CD8-positive, alpha-beta memory T cell (primary cell): ENCODE measurements at places on chromosomes 11 and 22. TPM values are rescaled to one million over a fixed set of nuclear protein-coding genes. Genes with fewer than 3 reads are reported as not detected.

CBX7 gene
- 26.1 TPM for total RNA-seq

DNA sequence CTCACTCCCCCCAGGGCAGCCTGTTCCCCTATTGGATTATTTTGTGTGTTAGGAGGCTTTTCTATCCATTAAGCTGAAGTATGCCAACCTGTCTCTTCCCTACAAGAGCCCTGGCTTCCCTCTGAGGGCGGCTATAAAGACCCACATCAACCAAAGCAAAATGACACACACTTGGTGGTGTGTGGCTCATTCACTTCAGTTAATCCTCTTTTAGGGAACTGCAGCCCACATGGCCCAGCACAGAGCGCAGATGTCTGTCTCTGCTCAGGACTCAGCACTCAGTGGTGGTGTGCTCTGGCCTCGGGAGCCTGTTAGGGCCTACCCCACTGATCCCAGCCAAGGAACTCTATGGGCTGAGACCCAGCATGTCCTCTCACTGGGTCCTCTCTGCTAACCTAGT is 32.2 kb upstream of the LRRC10B start:
- DNase-seq, result no peak

DNA sequence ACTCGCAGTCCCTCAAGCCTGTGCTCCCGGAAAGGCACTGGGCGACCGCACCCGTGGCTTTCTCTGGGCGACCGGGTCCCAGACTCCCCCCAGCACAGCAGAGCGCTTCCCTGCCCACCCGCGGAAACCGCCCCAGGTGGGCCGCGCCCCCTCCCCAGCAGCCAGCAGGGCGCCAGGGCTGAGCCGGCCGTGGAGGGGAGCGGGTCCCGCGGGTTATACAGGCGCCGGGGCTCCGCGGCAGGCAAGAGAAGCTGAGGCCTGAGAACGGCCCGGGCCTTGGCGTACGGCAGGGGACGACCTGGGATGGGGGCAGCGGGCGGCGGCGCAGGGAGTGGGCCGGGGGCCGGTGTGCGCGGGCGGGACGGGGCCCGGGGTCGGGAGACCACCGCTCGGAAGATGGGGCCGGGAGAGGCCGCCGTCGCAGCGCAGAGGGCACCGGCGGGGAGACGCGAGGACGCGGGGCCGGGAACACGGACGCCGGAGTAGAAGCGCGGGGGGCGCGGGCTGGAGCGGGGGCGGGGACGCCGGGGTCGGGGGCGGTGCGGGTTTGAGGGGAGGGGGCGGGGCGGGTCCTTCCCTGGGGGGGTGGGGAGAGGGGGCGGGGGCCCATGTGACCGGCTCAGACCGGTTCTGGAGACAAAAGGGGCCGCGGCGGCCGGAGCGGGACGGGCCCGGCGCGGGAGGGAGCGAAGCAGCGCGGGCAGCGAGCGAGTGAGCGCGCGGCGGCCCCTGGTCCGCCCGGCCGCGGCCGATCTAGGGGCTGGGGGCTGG is at the start of gene MDK:
TSS of gene MDK (plus strand) at position 622 of the 771 bp plus-strand sequence. CDS start 389 bp downstream, outside the sequence.
- DNase-seq, result no peak

DNA sequence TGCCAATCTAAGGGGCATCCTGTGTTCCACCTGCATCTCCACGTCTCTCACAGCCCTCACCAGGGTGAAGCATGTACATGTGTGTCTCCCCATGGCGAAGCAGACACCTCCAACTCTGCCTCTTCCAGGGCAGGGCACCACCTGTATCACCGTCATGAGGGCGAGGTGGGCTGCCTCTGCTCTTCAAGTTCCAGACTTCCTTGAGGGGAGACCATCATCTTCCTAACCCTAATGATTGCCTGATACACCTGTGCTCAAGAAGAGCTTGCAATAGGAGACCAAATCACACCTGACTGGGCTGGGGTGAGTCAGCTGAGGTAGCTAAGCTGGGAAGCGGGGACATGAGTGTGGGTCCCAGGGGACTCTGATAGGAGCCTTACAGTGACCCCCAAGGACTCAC is 43.7 kb downstream of the GAB4 start:
- no peak for DNase-seq

- DNase-seq, result no peak
Measured at GRCh38 chr11:128283451-128283850, 303.9 kb downstream of the ETS1 start.

DNA sequence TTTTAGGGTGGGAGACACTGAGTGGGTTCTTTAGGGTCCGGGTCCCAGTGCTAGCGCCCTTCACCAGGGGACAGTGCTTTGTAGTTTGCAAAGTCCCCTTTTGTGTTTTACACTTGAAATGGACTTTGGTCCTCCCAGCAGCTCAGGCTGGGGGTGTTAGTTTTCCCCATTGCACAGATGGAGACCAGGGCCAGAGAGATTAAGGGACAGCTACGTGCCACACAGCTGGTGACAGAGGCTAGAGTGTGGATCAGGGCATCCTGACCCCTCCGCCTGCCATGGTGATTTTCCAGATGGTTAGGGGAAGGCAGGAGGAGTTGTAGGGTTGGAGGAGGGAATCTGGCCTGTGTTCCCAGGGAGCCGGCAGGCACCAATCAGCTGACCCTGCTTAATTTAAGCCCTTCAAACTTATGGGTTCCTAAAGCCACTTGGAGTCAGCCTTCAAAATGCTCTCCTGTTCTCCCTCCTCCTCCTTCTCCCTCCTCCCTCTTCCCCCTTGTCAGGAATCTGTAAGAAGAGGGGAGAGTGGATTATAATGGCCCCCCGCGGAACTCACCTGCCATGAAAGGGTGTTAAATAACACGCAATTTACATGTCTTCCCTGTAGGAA is 22.5 kb upstream of the MPPED1 start:
- no peak for DNase-seq

- DNase-seq, result no peak
Measured at GRCh38 chr11:74009675-74010305, 905 bp upstream of the UCP3 start.
